ENCODE measurements at places on chromosomes 7 and 10.
A peak's percentile ranks its signal among the peaks of the same experiment; 100 is the strongest.

GRCh38 chr7:99128076-99128950, 15.6 kb downstream of the SMURF1 start:
- no peak for DNase-seq

- no peak for DNase-seq
These were observed 58.4 kb upstream of the HDAC9 start for GRCh38 chr7:18437101-18437500.

DNA sequence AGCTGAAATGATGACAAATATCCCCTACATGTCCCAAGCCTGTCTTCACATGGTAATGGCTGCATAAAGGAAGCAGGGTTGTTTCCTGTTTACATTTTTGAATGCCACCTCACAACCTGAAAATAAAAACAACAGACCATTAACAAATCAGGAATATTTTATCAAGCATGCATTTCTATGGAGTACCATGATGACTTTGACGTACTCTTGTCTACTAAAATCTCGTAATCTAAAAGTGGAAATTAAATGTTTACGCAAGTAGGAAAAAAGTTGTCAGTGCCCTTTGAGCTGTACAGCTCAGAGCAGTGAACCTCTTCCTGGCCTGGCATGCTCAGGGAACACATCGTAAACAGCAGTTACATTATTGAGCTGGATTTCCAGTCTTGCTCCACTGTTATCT, 194.1 kb downstream of the INHBA start:
- DNase-seq = no peak

DNA sequence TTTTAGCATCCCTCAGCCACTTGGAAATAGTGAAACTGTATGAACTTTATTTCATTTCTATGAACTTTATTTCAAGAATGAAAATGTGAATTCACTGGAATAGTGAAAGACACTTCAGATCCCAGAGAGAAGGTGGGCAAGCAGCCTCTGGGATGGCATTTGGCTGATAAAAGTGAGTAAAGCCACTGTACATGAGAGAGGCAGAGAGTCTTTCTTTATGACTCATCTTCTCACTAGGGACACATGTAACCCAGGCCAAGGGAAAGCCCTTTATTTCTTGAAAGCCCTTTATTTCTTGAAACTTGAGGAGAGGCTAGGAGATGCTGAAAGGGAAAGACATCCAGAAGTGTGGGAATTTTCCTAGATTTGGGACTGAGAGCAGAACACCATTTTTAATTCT, 148.9 kb upstream of the SMIM30 start:
- peak; percentile 26 for DNase-seq

Measured in stromal cell of bone marrow (primary cell).